ENCODE measurements at places on chromosomes 4 and X.

GRCh38 chrX:32480019-32480418, 731.3 kb downstream of the DMD start:
- no peak for DNase-seq

GRCh38 chr4:8507624-8508023, 67.0 kb downstream of the TRMT44 start:
- no peak for DNase-seq

DNA sequence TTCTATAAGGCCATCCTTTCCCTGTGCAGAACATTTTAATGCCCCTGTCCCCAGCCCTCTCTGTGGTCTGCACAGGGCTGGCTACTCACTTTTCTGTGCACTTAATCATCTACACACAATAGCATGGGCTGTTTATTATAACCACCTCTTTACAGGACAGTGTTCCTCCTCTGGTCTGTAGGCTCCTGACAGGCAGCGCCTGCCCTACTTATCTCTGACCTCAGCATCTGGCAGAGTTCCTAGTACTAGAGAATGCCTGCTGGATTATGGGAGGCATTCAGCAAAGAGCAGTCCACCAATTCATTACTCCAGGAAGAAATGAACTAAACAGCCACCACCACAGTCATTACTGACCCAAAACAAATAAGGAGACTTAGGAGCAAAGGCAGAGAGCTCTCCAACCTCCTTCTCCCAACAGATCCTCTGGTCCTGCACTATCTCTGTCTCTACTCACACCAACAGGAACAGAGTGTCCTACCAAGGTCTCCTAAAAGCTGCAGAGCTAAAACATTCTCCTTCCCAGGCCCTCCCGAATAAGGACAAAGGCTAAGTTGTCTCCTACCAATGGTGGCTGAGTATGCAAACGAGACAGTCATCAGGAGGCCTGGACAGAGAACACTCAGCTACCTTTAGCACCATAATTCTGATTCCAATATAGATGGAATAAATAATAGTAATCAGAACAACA, 279.2 kb downstream of the QDPR start:
- DNase-seq: no peak

GRCh38 chr4:182795446-182796238, 121.5 kb downstream of the DCTD start:
- DNase-seq: no peak

DNA sequence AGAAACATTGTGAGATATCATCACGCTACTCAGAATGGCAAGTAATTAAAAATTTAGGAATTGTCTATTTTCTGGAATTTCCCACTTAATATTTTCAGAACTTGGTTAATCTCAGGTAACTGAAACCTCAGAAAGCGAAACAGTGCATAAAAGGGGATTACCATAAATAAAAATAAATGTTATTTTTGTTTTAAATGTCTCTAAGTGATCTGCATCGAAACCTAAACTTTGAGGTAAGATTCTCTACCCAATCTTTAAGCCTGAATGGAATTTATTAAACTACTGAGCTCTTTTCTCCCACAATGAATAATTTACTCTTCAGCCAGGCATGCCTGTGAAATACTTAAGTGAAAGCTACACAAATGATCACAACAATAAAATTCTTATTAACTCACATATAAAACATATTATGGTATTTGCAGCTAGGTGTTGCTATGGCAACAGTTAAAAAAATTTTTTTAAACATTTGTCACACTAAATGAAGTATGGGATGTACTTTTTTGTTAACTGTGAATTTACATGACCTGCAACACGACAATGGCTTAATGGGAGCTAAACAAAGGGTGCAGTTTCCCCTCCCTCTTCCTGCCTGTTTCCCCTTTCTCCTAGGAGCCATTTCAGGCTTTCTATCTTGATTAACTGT, 220.2 kb upstream of the PRPS2 start:
- no peak for DNase-seq

GRCh38 chr4:109999585-109999912, 86.9 kb downstream of the EGF start:
- no peak for DNase-seq

- no peak for DNase-seq
These were observed 350.9 kb downstream of the CAMK2D start for GRCh38 chr4:113410686-113411085.

DNA sequence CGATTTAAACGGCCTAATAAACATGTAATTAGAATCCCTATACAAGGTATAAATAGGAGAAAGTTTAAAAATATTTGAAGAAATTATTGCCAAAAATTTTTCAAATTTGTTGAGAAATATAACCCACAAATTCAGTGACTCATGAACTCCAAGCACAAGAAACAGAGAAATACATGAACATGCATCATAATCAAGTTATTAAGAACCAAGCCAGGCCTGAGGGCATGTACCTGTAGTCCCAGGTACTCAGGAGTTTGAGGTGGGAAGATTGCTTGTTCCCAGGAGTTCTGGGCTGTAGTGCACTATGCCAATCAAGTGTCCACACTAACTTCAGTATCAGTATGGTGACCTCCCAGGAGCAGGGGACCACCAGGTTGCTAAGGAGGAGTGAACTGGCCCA, 341.9 kb downstream of the CAMK2D start:
- no peak for DNase-seq

Measured in stimulated activated CD4-positive, alpha-beta T cell treated with anti-CD3 and anti-CD28 coated beads, TNF-alpha, amount 100 ng/mL, for 4 hours (primary cell).